Large intestine (tissue), 12 donors: ENCODE measurements at places on chromosomes 5 and 9.

DNA sequence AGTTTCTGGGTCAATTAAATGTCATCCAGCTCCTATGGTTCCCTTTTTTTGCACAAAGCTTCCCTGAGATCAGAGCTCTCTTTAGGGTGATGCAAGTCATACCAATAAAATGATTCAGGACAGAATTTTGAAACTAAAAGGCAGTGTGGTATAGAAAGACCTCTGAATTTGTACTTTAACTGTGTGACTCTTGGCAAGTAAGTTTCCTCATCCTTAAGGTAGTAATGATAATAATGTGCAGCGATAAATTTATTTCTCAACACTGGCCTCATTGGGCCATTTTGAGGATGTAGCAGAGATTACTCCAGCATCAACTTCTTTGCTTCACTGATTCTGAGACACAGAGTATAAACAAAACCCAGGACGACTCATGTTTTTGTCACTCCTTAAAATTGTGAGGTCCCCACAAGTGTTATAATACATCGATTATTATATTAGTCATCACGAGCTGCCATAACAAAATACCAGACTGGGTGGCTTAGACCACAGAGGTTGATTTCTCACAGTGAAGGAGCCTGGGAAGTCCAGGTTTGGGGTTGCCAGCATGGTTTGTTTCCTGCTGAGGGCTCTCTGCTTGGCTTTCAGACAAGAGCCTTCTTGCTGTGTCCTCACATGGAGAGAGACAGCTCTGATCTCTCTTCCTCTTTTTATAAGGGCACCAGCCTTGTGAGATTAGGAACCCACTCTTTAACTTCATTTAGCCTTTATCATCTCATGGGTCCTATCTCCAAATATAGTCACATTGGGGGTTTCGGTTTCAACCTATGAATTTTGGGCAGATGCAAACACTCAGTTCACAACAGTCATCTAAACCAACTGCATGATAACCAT lies 293.0 kb downstream of the ZNF608 start:
- DNase-seq = no peak

GRCh38 chr5:157025093-157025698 lies 33.7 kb downstream of the HAVCR1 start:
- DNase-seq = no peak

DNA sequence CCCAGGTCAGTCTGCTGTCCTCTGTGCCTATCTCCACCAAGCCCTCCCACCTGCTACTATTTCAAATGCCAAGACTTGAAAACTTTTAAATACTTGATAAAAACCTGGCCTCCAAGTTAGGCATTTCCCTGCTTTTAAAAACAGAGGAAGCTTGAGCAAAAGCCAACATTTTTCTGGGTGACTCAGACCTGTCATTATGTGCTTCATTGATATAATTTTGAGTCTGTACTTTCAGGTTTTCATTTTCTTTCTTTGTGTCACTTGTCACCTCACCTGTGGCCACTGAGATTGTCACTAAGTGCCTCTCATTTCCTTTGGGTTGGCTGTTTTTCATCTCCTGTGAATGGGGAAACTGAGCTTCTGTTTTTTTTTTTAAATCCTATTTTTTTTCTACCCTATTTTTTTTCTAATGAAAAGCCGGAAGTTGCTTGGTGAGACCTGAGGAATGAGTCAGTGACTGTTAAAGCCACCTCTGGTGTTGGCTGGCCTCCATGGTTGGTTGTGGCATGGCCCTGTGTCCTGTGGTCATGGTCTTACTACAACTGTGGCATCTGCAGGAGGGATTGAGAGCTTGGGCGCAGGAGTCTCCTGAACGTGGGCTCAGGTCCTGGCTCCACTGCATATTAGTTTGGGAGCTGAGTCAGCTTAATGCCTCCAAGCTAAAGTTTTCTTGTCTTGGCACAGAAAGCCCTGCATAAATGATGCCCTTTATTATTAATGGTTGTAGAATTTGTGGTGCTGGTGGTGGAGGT lies 56.7 kb downstream of the ARHGAP26 start:
- no peak for DNase-seq

GRCh38 chr5:103532086-103532734 lies 30.4 kb downstream of the NUDT12 start:
- DNase-seq = peak; percentile 56

DNA sequence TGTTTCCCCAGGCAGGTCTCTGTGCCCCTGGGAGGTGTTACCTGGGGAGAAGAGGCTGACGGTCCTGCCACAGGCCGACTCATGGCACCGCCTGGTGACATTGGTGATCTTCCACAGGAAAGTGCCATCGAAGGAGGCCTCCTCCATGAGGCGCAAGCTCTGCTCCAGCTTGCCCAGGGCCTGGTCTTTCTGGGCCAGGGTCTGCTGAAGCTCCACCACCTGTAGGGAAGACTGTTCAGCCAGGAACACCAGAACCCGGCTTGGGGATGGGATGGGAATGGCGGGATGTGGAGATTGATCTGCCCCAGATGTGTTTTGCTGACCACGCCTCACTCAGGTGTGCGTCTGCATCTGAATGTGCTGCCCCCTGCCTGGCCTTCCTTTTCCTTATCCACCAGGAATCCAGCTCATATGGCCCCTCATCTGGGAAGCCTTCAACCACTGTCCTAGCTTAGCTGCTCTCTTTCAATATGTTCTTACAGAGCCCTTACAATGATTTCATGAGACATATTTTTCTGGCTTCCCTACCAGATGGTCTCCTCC lies 15.2 kb downstream of the TRAF1 start:
- no peak for DNase-seq

DNA sequence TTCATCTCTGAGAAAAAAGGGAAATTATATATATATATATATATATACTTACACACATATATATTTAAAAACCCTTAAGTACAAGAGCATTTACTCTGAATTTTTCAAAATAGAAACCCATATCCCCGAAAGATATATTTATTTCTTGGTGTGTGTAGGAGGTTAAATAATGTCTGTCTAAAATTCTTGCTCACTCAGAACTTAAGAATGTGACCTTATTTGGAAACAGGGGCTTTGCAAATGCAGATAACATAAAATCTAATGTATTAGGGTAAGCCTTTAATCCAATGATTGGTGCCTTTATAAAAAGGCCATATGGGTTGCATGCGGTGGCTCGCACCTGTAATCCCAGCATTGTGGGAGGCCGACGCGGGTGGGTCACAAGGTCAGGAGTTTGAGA lies 517.3 kb upstream of the TLE4 start:
- DNase-seq = no peak

GRCh38 chr5:1151316-1151715 lies 39.5 kb upstream of the SLC12A7 start:
- DNase-seq = no peak

GRCh38 chr5:138884554-138884953 lies 9.4 kb upstream of the LRRTM2 start:
- DNase-seq = no peak

DNA sequence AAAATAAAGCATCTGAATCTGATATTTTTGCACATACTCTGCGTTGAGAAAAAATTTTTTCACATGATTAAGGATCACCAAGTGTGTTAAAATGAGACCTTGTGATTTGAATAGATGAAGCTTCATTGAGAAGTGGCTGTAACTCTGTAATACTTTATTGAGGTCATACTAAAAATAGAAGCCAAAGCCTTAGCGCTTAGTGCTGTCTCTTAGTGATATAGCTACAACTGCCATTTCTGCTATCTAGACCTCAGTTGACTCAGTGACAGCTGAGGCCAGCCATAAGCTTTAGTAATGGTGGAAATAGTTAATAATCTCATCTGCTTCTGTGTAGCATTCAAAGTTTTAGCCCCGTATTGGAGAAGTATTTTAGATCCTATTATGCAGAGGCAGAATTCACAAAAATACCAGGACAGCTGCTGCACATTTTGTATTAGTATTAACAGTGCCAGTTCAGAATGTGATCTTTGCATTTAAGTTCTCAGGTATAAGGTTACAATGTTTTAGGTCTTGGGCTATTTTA lies 107.4 kb upstream of the SGCD start:
- DNase-seq = no peak

GRCh38 chr5:62126090-62126489 lies 179.9 kb upstream of the KIF2A start:
- DNase-seq = no peak

- no peak for DNase-seq
Observed at GRCh38 chr9:15353892-15354291, 46.9 kb upstream of the TTC39B start.

DNA sequence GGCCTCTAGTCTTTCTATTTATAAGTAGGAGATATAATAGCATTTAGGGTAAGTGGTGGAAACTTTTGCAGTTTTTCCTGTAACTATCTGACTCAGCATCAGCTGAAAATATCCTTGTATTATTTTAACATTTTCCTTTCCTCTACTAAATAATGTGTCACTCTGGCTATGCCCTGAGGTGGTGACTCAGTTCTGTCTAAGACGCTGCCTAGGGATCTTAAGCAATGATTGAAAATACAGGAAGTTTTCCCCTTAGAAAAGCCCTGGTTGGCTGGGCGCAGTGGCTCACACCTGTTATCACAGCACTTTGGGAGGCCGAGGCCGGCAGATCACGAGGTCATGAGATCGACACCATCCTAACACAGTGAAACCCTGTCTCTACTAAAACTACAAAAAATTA lies 9.3 kb upstream of the EDIL3 start:
- DNase-seq = no peak

- DNase-seq = no peak
Observed at GRCh38 chr5:36661456-36662220, 55.2 kb downstream of the SLC1A3 start.

DNA sequence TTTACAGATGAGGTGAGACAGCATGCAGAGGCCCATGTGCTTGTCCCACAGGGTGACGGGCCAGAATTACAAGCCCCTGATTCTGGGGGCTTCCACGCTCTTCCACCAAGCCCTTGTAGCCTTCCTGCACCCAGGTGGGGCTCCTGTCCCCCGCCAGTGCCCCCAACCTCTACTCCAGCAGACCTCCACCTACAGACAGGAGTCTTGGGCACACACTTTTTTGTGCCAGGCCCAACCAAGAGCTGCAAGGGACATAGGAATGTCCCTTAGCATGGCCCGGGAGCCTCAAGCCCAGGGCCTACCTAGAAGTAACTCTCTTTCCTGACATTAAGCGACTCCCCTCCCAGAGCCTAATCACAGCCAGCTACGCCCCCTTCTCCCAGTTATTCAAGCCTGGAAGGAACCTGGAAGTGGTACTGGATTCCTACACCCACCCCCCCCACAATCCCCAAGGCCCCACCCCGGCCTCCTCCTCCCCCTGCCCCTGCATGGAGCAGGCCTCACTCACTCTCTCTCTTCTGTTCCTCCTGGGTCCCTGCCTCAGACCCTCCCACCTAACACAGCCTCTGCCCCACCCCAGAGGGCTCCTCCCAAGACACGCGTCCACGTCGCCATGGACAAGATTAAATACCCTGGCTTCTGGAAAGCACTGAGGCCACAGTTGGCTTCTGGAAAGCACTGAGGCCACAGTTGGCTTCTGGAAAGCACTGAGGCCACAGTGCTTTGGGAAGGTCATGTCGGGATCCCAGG lies 30.5 kb downstream of the ADAMTS2 start:
- no peak for DNase-seq

DNA sequence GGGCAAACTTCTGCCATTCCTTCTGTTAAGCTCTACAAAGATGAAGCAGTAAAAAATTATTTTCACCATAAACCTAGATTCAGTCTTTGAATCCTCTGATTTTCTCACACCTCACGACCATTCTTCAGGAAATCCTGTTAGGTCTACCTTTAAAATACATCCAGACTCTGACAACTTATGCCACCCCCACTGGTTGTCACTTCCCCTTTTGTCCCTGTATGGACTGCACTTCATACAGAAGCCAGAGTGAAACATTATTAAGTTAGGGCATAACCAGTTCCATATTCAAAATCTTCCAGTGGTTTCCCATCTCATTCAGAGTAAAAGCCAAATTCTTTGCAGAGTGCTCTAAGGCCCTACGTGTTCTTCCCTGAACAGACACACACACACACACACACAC lies 499.8 kb downstream of the RASEF start:
- no peak for DNase-seq

DNA sequence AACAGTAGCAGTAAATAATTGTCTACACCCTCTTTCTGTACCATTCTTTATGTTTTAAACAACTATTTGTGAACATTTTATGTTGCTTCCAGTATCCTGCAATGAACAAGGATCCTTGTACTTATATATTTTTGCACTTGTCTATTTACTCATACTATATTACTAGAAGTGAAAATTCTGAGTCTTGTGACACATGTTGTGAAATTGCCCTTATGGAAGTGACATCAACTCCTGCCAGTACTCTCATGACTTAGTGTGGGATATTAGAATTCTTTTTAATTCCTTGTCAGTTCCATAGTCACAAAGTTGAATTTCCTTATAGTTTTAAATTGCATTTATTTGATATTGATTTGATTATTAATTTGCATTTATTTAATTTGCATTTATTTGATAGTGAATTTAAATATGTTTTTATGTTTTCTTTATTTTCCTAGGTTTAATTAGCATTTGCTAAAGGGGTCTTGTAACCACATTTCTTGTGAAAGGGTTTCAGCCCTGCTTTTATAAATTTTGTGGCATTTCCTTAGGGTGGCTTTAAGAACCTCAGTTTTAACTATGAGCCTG lies 27.7 kb downstream of the PARP8 start:
- DNase-seq = peak; percentile 82

DNA sequence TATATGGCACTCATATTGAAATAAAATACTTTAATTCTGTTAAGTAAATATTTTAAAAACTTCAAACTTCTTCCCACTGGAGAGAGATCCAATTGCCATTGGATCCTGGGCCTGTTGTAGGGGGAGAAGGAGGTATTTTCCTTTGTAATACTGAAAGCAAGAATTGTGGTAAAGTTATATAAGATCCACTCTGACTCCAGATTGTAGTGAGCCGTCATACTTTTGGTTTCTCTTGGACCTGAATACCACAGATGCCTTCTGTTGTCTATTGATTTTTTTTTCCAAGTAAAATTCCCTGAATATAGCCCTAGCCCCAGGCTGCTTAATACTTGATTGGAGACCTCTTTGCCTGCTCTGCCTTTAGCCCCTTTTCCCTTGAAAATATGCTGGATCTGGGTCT lies 86.9 kb downstream of the ATG10 start:
- DNase-seq = no peak

GRCh38 chr5:15574806-15575325 lies 74.9 kb downstream of the FBXL7 start:
- no peak for DNase-seq

- DNase-seq = peak; percentile 72
Observed at GRCh38 chr9:114155263-114155994, at the start of gene COL27A1. TSS of gene COL27A1 (plus strand) at chr9:114155537. CDS start at chr9:114155951, 414 bp downstream.

- DNase-seq = no peak
Observed at GRCh38 chr9:134390537-134390936, 64.3 kb downstream of the RXRA start.
